ENCODE measurements at places on chromosomes 2 and 18.

DNA sequence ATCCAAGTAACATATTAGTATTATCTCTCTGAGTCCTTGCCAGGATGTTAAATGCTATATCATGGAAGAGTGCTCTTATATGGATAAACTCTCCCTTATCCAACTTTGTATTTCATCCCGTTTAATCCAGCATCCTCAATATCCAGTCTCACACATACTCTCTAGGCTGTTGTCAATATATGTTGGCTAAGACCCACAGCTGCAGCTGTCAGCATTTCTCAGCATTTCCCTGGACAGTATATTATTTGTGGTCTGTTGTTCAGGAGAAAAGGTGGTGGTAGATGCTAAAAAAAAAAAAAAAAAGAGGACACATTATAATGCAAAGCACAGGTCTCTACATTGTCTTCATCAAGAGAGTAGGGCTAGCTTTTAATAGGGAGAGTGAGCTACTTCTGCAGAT lies 1368.0 kb upstream of the ZEB2 start:
- no peak for DNase-seq

DNA sequence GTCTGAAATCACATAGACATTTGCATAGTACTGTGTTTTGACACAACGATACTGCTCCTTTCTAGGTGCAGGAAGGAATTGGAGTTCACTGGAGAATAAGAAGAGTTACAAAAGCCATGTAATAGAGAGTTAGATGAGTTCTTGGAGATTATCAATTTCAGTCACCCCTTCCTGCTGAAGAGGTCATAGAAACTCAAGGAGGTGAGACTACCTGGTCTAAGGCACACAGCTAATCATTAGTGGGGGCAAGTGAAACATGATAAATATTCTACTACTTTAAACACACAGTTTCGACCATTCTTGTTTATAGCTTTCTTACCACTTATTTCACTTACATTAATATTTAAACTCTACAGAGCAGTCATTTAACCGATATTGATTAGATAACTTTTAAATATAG lies 286.9 kb upstream of the NXPH2 start:
- DNase-seq, result no peak

- DNase-seq, result peak; percentile 43
Measured at GRCh38 chr2:55519938-55520885, 694 bp downstream of the CFAP36 start.

GRCh38 chr2:127085317-127085681 lies 21.7 kb downstream of the BIN1 start:
- DNase-seq, result peak; percentile 49

DNA sequence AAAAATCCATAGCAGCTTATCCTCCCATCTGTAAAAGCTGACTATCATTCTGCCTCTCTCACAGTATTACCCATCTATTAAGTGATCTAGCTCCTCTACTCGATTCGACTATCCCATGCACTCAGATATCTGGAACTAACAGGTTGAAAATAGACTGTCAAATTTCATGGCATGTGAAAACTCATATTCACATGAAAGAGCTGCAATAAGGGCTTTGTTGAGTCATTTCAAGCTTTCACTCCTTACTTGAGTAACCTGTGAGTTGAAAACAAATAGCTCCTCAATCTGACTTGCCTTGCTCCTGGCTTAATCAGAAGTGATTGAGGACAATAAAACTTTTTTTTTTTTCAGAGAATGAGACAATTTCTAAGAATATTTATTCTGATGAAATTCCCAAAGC lies 192.4 kb upstream of the ERBB4 start:
- no peak for DNase-seq

DNA sequence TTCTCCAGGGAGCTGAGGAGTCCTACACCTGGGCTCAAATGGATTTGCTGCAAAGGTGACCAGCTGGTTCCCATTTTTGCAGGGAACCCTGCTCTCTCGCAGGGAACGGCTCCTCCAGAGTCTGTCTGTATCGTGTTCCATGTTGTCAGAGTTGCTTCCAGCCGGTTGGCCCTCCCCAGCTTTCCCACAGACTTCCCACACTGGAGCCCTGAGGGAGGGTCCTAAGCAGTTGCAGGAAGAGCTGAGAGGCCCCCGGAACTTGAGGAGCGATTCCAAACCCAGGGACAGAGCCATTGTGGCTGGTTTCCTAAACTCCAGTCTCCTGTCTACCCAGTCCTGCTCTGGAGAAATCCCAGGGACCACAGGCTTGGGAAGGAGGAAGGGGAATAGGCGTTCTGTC lies 121.7 kb upstream of the PPP1CB start:
- DNase-seq, result no peak

DNA sequence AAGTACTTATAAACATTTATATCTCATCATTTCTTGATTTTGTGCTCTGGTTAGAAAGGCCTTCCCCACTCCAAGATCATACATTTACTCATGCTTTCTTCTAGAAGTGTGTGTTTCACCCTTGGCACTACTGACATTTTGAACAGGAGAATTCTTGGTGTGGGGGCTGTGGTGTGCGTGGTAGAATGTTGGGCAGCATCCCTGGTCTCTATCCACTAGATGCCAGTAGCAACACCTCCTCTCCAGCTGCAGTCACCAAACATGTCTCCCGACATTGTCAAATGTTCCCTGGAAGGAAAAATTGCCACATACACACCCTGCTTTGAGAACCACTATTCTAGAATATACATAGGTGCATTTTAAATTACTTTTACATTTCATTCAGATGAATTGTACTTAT lies 8.7 kb upstream of the TGIF1 start:
- DNase-seq, result no peak

GRCh38 chr2:100257939-100258338 lies 64.4 kb downstream of the LONRF2 start:
- no peak for DNase-seq

- DNase-seq, result no peak
Measured at GRCh38 chr18:48575658-48576456, 37.0 kb downstream of the CTIF start.

Measured in activated CD8-positive, alpha-beta memory T cell treated with anti-CD3 and anti-CD28 coated beads, Interleukin-2, amount 50 U/mL, for 4 hours (primary cell).